ENCODE measurements at places on chromosomes 12 and 14.
A peak's percentile ranks its signal among the peaks of the same experiment; 100 is the strongest.

GRCh38 chr12:58393152-58393551 lies 451.8 kb downstream of the ATP23 start:
- DNase-seq = peak; percentile 5

GRCh38 chr12:113940357-113941207 lies 25.5 kb downstream of the RBM19 start:
- DNase-seq = no peak

- DNase-seq = no peak
Measured at GRCh38 chr14:51185180-51185579, 54.9 kb upstream of the TMX1 start.

DNA sequence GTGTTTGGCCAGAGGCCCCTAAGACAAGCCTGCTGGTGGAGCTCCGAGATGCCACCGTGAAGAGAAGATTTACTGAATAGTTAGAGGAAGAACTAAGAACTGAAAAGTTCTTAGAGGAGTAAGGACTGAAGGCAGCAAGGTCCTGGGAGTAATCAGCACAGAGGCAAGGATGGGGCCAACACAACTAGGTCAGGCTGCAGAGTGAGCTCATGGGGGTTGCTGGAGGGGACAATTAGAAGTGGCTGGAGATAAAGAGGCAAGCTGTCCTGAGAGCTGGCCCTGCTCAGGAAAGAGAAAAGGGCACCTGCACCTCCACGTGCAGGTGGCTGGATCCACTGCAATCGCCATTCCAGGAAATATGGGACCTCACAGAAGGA lies 52.7 kb downstream of the NFKBIA start:
- DNase-seq = no peak

DNA sequence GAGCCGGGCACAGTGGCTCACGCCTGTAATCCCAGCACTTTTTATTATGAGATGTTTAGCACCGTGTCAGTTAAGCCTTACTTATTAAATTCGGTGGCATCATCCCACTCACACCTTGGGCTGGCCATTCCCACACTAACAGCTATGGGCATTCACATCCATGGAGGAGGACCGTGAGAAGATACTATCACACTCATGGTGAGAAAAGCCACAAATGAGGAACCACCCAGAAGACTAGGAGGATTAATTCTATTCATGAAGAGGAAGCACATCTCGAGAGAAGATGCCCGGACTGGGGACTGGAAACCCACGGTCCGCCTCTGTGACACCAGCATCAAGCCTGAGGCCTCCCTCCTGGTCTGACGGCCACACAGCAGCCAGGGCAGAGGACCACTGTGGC lies 4.9 kb downstream of the CDC42BPB start:
- no peak for DNase-seq

DNA sequence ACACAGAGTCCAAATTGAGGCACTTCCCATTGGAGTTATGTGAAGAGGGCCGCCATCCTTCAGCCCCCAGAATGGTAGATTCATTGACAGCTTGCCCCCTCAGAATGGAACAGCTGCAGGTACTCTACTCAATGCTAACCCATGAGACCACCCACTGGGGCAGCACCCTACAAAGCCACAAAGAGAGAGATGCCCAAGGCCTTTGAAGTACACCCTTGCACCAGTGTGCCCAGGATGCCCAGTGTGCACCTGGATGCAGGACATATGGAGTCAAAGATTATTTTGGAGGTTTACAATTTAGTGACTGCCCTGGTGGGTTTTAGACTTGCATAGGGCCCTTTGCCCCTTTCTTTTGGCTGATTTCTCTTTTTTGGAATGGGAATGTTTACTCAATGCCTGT lies 933.9 kb downstream of the SLC16A7 start:
- no peak for DNase-seq

- peak; percentile 84 for DNase-seq
Measured at GRCh38 chr14:64605926-64606685, 56.3 kb downstream of the PPP1R36 start.

DNA sequence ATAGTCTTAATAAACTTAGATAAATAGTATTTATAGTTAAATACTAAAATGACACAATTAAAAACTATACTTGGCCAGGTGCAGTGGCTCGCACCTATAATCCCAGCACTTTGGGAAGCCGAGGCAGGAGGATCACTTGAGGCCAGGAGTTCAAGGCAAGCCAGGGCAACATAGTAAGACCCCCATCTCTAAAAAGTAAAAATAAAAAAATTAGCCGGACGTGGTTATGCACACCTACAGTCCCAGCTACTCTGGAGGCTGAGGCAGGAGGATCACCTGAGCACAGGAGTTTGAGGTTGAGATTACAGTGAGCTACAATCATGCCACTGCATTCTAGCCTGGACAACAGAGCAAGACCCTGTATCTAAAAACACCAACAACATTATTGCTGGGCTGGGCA lies 16.0 kb downstream of the CINP start:
- no peak for DNase-seq

DNA sequence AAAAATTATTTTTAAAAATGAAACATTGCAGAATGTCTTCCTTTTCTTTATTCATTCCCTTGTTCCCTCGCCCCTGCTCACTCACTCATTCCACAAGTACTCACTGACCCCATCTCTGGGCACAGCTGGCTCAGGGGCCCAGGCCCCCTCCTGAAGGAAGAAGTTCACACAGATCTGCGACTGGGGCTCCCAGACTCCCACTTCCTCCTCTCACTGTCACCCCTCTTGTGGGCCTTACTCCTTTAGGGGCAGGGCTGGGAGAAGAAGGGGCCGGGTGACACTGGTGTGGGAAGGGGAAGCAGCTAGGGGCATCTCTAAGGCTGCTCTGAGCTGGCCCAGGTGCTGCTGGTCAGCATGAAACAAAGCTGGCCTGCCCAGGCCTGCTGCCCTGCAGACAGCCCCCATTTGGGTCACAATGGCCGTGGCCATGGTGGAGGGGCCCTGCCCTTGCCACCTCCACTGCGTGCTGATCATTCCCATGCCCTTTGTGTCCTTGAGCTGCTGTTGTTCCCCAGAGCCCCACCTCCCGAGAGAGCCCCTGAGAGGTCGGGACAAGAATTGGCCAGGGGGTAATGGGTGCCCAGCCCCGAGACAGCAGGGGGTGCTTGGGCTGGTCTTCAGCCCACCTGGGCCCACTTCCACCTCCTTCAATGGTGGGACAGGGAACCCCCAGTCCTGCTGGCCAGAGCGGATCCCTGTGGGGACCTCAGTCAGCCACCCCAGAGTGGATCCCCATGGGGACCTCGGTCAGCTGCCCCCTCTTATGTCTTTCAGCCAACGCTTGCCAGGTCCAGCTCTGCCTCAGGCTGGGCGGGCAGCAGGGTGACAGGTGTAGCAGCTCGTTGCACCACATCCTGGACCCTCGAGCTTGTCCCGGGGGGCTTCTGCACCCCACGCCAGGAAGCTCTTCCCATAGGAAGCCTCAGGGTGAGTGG lies 212.4 kb upstream of the C14orf180 start:
- no peak for DNase-seq

GRCh38 chr12:113329022-113329790 lies 5.7 kb downstream of the SLC8B1 start:
- DNase-seq = no peak

DNA sequence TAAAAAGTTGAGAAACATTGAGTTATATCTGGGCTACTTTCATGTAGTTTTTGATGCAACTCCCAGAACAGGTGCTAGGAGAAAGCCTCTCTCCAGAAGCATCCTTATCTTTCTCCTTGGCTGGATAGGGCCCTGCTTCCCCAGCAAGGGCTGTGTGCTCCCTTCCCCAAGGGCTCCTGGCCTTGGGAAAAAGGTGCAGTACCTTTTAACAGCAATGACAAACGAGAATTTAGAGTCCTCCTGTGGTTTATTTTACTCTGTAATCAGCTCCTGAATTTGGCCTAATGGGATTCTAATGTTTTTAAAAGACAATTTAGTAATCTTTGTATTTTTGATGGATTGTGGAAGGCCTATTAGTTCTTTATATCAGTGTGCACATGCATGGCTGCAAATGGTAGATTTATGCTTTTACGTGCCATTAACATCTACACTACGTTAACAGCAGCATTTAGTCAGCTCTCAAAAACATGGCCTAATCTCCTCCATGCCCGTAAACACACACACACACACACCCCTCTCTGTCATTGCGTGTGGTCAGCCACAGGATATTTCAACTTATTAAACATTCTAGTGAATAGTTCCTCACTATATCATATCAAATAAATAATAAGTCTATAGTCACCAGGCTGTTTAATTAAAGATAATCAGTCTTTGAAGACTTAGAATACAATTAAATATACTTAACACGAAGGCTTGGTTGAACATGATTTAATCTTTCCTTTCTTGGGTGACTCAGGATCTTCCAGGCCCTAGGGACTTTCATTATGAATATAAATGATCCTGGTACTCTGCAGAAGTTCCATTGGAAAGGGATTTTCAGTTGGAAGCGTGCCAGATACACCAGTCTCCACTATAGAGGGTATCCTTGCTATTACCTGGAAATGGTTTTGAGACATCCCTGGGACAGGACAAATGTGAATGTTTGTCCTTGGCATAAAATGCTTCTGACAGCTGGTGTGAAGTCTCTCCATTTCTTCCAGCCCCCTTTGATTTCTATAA lies 181.4 kb upstream of the PWP1 start:
- DNase-seq = no peak

DNA sequence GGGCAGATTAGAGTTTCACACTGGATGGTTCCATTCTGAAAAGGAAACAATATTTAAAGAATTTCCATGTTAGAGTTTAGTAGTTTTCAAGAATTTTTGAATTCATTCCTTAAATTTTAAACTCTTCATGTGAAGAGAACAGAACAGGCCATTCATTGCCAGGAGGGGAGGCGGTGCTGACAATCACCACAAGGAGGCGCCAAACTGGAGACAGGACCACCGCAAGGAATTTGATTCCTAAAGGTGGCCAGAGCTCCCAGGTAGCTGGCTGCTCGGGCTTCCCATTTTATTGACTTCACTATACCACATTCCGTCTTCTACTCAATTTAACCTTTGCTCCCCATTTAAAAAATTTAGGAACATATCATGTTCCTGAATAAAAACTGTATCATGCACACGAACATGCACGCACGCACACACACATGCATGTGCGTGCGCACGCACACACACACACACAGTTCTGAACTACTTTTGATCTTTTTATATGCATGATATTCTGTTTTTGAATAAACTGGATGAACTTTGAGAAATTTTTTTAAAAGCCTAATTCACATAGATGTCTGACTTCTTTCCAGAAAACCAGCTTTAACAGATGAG lies 101.2 kb downstream of the NELL2 start:
- DNase-seq = peak; percentile 11

DNA sequence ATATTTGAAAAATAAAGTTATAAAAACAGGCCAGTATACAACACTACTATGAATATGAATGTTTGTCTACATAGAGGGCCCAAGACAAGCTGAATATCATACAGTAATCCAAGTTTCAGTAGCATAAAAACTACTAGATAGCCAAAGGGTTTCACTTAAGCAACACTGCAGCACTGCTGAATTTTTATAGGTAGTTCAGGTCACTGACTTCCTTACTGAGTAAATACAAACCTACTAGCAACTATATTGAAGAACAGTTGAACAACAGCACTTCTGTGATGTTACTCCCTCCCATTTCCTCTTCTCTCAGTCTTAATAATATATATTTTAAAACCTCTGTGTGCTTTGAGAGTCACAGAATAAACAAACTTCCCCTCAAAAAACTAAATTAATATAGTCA lies 42.7 kb downstream of the GTF2A1 start:
- no peak for DNase-seq

- DNase-seq = no peak
Measured at GRCh38 chr14:50602035-50602434, 42.1 kb downstream of the ATL1 start.

GRCh38 chr14:33332497-33332896 lies 393.8 kb downstream of the NPAS3 start:
- DNase-seq = no peak

GRCh38 chr12:8779862-8780261 lies 42.6 kb upstream of the A2ML1 start:
- no peak for DNase-seq

DNA sequence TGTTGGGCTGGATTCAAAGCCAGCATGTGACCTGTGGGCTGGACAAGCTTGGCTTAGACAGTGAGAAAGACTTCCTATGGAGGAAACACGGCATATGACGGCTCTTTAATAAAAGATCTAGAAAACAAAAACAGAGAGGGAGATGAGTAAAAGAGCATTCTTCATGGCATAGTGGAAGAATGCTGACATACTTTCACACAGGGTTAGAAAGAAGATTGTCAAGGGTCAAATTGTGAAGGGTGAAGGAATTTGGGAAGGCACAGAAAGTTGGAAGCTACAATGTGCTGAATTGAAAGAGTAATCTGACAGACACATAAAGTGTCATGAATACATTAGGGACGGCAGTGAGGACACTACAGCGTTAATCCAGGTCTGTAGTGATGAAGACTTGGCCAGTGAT lies 63.4 kb downstream of the GALNT4 start:
- DNase-seq = peak; percentile 23

DNA sequence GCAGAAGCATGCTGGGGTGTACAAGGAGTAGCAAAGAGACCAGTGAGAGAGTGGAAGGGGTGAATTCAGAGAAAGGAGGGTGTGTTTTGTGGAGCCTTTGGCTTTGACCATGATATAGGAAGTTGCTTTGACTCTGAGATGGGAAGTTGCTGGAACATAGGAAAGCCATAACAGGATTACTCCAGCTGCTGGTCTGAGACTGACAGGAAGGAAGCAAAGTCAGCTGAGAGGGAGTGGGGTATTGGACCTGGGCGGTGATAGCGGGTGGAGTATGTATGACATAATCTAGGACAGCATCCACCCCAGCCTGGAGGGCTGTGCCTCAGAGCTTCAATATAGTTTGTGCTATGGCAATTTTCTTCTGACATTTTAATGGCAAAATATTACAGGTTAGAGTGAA lies 324.4 kb downstream of the PDZRN4 start:
- DNase-seq = no peak

- DNase-seq = no peak
Measured at GRCh38 chr12:69910694-69911093, 85.7 kb downstream of the MYRFL start.

DNA sequence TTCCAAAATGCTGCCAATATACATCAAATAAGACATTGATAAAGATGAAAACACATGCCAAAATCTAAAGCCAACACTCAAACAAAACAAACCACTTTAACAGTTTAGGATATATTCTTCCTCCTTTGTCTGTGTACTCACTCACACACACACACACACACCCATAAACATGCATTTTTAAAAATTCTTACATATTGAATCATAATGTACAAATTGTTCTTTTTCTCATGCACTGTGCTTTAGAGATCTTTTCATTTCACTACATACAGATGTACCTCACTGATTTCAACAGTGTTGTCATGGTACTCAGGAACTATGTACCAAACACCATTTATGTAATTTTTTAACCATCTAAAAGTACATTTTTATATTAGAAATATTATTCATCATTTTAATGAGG lies 9.5 kb upstream of the RERG start:
- DNase-seq = no peak

- peak; percentile 21 for DNase-seq
Measured at GRCh38 chr12:22978962-22979361, 354.0 kb downstream of the ETNK1 start.

Measured in trophoblast cell (in vitro differentiated cells and primary cell).